ENCODE measurements at places on chromosomes 5 and 9.

GRCh38 chr9:9412241-9412640 lies 1200.6 kb downstream of the PTPRD start:
- DNase-seq: no peak

GRCh38 chr9:76594764-76595424 lies 135.9 kb downstream of the GCNT1 start:
- DNase-seq: no peak

DNA sequence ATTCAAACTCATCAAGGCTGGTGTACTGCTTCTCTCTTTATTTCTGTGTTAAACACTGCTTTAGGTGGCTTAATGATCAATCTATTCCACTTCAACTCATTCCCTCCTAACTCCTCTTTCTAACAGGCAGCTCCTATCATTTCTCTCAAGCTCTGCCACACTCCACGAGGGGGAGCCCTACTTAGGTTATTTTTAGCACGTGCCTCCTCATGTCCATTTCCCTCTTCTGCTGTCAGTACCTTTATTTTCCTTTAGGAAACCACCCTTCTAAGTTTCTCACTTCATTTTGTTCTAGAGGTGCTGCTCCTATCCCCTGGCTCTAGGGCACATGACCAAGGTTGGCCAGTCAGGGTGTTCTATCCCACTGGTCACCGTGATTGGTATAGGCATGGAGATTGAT lies 6.7 kb upstream of the BRINP1 start:
- no peak for DNase-seq

DNA sequence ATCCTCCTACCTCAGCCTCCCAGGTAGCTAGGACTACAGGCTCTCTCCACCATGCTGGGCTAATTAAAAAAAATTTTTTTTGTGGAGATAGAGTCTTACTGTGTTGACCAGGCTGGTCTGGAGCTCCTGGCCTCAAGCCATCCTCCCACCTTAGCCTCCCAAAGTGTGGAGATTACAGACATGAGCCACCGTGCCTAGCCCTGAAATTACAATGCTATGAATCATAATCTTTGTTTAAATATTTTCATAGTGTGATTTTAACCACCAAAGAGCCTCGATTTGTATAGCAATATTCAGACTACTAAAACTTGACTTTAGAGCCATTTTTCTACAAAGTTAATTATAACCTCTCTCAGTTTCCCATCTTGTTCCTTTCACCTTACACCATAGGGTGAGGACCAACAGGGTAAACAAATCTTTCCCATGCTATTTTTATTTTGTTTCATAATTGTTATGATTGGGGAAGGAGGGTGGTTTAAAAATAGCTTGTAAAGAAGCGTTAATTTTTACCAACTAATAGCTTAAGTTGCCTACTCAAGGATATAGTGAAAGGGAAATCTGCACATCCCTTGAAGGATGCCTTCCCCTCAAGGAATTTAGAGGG lies 32.7 kb downstream of the UBE2D2 start:
- DNase-seq: no peak

- no peak for DNase-seq
Observed at GRCh38 chr5:83900306-83900705, 179.7 kb upstream of the HAPLN1 start.

GRCh38 chr5:138528744-138529469 lies 14.1 kb downstream of the ETF1 start:
- no peak for DNase-seq

DNA sequence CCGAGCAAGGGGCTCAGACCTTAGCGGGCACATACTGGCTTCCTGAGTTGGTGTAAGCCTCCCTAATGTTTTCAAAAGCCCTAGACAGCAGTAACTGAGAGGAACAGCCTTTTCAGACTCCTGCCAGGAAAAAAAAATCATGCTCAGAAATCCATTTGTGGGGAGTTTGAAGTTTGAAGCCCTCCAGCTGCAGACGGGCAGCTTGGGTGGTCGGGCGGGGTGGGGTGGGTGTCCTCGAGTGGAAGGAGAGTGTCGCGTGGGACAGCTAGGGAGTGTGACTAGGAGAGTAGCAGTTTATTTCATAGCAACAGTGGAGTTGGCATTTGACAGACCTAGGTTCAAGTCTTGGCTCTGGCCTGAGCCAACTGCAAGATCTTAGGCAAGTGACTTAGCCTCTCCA lies 90.7 kb upstream of the PITX1 start:
- no peak for DNase-seq

- no peak for DNase-seq
Observed at GRCh38 chr9:32294106-32294505, 90.3 kb upstream of the ACO1 start.

- no peak for DNase-seq
Observed at GRCh38 chr5:164741376-164741775, 1236.0 kb downstream of the MAT2B start.

DNA sequence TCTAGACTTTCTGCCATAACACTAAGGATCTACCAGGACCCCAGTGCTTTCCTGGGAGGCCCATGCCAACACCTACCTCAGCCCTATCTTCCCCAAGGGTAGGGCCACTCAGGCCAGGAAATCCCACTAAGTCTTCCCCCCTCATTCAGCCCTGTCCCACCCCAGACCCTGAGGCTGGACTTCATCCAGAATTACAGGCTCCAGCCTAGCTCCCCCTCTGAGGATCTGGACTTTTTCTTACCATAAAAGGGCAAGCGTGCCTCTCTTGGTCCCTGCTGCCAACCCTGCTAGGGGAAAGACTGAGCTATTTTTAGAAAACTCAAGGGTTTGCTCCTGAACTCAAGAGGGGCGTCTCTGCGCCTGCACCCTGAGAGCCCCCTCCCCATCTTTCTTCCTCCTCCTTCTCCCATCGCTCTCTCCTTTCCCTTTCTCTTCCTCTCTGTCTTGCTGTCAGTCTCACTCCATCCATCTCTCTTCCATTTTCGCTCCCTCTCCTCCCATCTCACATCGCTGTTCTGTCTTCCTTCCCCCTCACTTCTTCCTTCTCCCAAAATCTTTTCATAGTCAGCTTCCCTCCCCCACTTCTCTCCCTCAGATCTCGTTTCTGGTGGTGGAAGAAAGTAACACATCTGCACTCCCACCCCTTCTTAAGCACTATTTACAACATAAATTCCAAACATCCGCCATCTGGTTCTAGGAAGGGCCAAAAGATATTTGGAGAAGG lies 38.1 kb upstream of the IL17B start:
- peak; percentile 49 for DNase-seq

- peak; percentile 44 for DNase-seq
Observed at GRCh38 chr9:108569624-108570023, 286.2 kb downstream of the ACTL7B start.

DNA sequence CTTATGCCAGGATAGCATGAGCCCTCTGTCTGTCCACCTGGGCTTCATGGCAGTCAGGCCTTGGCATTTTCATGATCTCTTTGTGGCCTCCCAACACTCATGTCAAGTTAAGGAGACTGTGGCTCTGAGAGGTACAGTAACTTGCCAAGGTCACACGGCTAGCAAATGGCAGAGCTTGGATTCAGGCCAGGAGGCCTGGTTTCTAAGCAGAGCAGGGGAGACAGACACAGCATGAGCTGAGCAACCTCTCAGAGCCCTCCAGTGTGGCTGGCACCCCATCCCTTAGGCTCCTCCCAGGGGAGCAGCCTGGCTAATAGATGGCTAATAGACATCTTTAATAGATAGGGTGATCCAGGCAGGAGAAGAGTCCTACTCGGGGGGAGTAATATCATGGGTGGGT lies 4.1 kb downstream of the SYNPO start:
- DNase-seq: peak; percentile 47

DNA sequence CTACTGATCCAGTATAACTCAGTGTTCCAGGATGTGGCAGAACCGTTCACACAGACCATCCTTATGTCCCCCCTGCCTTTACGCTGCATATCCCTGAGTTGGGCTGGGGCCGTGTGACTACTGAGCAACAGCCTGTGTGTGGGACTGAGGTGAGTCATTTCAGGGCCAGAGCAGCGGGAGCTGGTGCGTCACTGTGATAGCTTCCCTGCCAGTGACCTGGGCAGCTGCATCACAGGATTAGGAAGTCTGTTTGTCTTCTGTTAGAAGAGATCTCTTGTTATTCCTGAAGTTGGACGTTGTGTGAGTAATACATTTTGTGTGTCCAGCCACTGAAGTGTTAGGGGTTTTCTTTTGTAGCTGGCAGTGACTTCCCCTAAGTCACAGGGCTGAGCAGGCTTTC lies 35.6 kb downstream of the TPPP start:
- no peak for DNase-seq

GRCh38 chr9:81182431-81182830 lies 506.9 kb downstream of the TLE1 start:
- DNase-seq: no peak

DNA sequence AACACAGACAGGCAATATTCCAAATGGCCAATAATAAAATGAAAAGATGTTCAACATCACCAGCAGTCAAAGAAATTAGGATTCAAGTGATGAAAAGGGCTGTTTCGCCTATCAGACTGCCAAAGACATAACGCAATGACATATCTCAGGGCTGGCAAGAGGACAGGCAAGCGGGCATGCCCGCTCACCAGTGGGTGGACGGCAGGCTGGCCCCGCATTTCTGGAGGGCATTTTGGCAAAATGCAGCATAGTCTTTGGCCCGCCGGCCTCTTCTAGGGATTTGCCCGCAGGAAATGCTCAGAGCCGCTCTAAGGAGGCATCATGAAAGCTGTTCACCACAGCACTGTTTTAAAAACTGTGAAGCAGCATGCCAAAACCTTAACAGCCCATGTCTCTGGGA lies 1.4 kb upstream of the PPP1R26 start:
- DNase-seq: no peak

GRCh38 chr9:9881692-9882091 lies 731.1 kb downstream of the PTPRD start:
- no peak for DNase-seq
